ENCODE measurements at places on chromosomes 2 and 18.

GRCh38 chr2:151520976-151521375, 111.3 kb downstream of the RIF1 start:
- no peaks in the 10 kb centered on the region for H3K27me3 ChIP-seq
- H3K27ac ChIP-seq, result no peak overlapping the region
- no peaks in the 10 kb centered on the region for H3K4me1 ChIP-seq
- H3K36me3 ChIP-seq, result no peaks in the 10 kb centered on the region
- DNase-seq, result no peak

GRCh38 chr2:8202132-8202531, 479.7 kb upstream of the ID2 start:
- DNase-seq, result no peak
- no peaks in the 10 kb centered on the region for H3K4me1 ChIP-seq
- no peaks in the 10 kb centered on the region for H3K27me3 ChIP-seq

GRCh38 chr2:231356466-231356844, 39.1 kb upstream of the B3GNT7 start:
- H3K4me1 ChIP-seq, result peaks cover 18% of the 10 kb centered on the region
- H3K27ac ChIP-seq, result peak overlapping the region; percentile 69
- H3K4me3 ChIP-seq, result no peak overlapping the region
- no peaks in the 10 kb centered on the region for H3K36me3 ChIP-seq
- DNase-seq, result no peak
- no peaks in the 10 kb centered on the region for H3K27me3 ChIP-seq

DNA sequence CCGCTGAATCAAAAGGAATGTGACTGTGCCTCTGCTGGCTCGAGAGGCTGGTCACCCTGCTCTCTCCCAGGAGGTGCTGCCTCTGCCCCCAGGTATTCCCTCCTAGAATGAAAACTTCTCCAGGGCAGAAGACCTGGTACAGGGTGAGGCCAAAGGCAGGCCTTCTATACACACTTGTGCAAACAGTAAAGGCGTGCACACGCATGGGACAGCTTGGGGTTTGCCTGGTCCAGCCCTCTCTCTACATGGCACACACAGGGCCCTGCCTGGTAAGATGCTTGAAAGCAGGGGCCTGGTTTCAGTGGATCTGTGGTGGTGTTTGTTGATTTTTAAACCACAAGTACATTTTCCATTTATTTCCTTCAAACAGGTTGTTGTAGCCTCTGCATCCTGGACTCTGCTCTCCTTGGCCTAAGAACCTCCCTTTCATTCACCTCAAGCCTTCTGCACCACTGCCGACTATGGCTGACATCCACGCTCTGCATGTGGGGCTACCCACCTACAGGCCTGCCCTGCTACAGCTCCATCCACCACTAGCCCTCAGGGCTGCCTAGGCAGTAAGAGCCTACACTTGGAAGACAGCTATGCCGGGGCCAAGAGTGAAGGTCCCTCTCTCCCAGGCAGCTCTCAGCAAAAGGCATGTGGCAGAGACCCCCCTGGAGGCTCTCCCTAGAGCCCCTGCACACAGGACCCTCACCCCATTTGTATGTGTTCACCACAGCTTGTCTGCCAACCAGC, 190.7 kb downstream of the ZBTB7C start:
- H3K27ac ChIP-seq, result no peak overlapping the region
- no peak overlapping the region for H3K4me3 ChIP-seq
- H3K36me3 ChIP-seq, result no peaks in the 10 kb centered on the region
- H3K27me3 ChIP-seq, result no peaks in the 10 kb centered on the region

DNA sequence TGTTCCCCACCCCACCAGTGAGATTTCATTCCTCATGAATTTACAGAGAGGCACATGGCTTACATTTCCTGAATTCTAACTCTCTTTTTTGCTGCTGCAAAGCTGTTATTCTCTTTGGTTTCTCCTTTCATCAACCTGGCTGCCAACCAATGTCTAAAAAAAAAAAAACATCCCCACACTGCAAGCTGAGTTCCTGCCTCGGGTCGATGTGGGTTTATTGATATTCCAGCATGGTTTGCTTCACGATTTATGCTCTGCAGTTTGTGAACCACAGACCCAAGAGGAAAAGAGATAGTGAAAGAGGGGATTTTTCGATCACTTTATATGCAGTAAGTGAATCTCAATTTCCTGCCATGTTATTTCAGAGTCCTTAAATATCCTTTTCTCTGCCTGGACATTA, 363.6 kb downstream of the LPIN1 start:
- DNase-seq, result no peak
- peaks cover 21% of the 10 kb centered on the region for H3K4me1 ChIP-seq
- H3K27ac ChIP-seq, result no peak overlapping the region
- no peaks in the 10 kb centered on the region for H3K27me3 ChIP-seq
- no peak overlapping the region for H3K4me3 ChIP-seq

DNA sequence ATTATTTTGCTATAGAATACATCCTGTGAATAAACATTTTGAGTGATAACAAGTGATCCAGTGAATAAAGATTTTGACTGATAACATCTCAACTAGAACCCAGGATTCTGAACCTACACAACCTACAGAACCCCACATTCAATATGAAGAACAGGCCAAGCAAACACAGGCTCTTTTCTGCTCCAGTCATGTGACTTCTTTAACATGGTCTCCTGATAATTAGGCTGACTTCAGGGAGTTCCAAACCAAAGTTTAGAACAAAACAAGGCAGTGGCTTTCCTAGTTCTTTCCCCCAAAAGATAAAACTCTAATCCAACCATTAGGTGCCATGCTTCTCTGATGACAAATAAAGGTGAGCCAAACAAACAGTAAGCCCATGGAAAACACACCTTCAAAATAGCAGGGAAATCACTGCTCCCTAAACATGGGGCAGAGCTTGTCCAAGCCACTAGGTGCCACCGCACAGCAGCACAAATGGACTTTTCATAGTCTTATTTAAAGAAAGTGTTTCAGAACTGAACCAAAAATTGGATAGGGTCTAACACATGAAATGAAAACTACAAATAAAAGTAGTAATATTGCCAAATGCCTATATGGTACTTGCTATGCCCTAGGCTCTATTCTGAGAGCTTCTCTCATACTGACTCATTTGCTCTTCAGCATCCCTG, 95.3 kb downstream of the EVA1A start:
- no peak overlapping the region for H3K4me3 ChIP-seq
- no peak for DNase-seq
- H3K4me1 ChIP-seq, result no peaks in the 10 kb centered on the region
- H3K27me3 ChIP-seq, result peaks cover 38% of the 10 kb centered on the region
- no peak overlapping the region for H3K27ac ChIP-seq

DNA sequence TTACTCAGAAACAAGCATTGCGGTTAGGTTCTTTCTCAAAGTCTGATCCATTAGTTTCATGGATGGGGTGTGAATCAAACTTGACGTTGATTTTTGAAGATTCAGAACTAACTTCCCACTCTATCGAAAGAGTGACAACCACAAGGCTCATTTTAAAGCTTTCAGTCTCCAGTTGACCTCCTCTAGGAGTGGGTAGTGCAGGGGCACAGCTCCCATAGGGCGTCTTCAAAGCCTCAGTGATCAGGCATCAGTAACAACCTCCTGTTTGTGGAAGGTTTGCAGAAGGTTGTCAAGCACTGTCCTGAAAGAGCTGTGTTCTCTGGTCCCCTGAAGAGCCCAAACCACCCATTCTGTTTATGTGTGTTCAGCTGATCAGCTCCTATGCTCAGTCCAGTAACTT, 10.2 kb downstream of the MTCL1 start:
- no peak overlapping the region for H3K4me3 ChIP-seq
- no peaks in the 10 kb centered on the region for H3K27me3 ChIP-seq
- DNase-seq, result no peak
- H3K4me1 ChIP-seq, result no peaks in the 10 kb centered on the region

- no peak for DNase-seq
- H3K36me3 ChIP-seq, result peaks cover 99% of the 10 kb centered on the region
- no peak overlapping the region for H3K4me3 ChIP-seq
- no peak overlapping the region for H3K27ac ChIP-seq
Observed at GRCh38 chr2:233261819-233262555, 10.5 kb downstream of the ATG16L1 start.

- H3K27me3 ChIP-seq, result no peaks in the 10 kb centered on the region
- no peak for DNase-seq
- H3K27ac ChIP-seq, result no peak overlapping the region
- H3K4me3 ChIP-seq, result no peak overlapping the region
Observed at GRCh38 chr2:238467792-238468191, 41.1 kb downstream of the ASB1 start.

GRCh38 chr2:200189964-200190363, 116.5 kb upstream of the SPATS2L start:
- H3K4me1 ChIP-seq, result no peaks in the 10 kb centered on the region
- H3K4me3 ChIP-seq, result no peak overlapping the region
- peaks cover 27% of the 10 kb centered on the region for H3K27me3 ChIP-seq
- no peaks in the 10 kb centered on the region for H3K36me3 ChIP-seq
- DNase-seq, result no peak
- H3K27ac ChIP-seq, result no peak overlapping the region

DNA sequence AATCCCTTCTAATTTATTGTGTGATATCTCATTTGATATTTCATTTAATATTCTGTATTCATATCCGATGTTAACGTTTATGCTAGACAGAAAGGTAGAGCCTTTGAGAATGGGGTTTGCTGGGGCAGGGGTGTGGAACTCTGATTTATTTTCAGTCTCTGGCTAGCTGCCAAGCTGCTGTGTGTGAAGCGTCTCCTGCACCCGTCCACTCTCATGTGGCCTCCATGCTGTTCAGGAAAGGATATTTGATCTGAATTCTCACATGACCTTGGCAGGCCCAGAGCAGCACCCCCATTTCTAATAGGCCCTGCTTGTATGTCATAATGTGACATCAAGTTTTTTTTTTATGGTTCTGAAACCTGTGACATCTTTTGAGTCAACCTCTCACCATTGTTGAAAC, 1.6 kb downstream of the IL1R1 start:
- H3K27me3 ChIP-seq, result no peaks in the 10 kb centered on the region
- no peak for DNase-seq
- H3K4me1 ChIP-seq, result peaks cover 39% of the 10 kb centered on the region
- H3K36me3 ChIP-seq, result peaks cover 19% of the 10 kb centered on the region

Data from left ventricle myocardium inferior (tissue), 1 donor.